ENCODE measurements at places on chromosomes 11 and 22.

- DNase-seq, result no peak
Observed at GRCh38 chr11:37519781-37520180, 921.7 kb upstream of the RAG2 start.

DNA sequence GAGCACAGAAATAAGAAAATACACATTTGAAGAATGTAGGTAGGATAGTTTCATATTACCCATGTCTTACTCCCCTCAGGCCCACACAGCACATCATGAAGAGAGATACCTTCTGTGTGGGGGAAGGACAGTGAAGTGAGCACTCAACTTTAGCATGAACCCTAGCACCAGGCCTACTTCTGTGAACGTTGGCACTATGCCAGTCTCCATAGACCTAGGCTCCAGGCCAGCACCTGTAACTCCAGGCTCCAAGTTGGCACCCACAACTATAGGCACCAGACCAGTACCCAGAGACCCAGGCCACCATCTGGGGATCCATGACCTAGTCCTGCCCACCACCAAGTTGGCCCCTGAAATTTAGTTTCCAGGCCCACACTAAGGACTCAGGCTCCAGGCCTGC, 410.9 kb downstream of the INSC start:
- no peak for DNase-seq

DNA sequence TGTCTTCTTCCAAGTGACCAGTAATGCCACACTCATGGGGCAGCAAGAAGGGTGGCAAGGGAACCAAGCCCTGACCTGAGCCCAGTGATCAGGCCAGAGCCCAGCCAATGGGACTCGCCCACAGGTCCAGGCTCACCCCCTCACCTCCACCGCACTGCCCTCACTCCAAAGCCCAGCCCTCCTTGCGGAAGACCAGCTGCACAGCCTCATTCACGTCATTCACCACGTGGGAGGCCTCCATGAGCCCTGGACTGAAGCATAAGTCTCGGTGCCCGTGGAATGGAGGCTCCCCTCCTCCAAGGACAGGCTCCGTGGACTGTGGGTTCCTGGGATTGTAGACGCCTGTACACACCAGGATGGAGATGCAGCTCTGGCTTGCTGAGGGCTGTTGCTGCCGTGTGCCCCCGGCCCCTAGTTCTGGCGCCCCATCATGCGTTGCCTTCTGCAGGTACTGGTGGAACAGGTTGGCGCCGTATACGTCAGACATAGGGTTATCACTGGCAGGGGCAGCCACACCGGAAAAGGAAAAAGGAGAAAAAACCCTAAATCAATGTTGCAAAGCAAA, 16.8 kb upstream of the TMEM121B start:
- DNase-seq, result no peak

DNA sequence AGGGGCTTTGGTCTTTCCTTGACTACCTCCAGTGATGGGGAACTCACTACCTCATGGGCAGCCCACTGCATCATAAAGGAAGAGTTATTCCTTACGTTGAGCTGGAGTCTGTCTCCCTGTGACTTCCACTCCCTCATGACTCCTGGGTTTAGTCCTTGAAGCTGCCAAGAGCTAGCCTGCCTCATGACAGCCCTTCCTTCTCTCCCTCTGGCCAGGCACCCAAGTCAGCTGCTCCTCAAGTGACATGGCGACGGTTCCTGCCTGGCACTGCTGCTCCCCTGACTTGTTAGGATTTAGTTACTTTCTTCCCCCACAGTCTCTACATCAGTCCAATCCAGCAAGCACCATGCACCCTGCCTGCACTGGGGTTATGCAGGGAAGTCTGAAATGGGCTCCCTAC, 196.1 kb upstream of the TBCEL start:
- no peak for DNase-seq

DNA sequence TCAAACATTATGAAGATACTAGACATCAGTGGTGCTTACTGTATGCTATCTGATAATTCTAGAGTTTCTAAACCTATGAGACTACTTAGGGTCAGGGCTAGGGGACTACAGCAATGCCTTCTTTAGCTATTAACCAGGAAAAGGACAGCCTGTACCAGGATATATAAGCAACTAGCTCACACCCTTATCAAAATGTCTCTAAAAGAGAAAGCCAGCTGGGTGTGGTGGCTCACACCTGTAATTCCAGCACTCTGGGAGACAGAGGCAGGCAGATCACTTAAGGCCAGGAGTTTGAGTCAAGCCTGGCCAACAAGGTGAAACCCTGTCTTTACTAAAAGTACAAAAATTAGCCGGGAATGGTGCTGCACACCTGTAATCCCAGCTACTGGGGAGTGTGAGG, 55.8 kb downstream of the RAB6A start:
- DNase-seq, result no peak

- DNase-seq, result no peak
Observed at GRCh38 chr11:76835928-76836612, 24.6 kb upstream of the ACER3 start.

- DNase-seq, result no peak
Observed at GRCh38 chr11:27896096-27896495, 195.8 kb upstream of the BDNF start.

GRCh38 chr11:108703916-108704315, 39.0 kb downstream of the DDX10 start:
- no peak for DNase-seq

DNA sequence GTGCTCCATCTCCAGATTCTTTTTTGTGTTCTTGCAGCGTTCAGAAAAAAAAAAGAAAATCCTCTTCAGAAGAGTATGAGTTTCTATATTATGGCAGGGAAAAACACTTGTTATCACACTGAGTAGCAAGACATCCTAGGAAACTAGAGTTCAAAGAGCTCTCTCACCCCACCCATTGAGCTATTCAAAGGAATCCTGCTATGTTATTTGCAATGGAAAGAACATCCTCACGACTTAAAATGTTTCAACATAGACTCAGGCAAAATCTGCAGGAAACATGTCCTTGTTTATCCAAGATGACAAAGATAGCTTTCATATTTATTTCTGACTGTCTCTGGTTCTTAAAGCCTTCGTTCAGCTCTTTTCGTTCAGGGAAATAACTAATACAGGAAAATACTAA, 331.6 kb upstream of the ANO5 start:
- DNase-seq, result no peak

DNA sequence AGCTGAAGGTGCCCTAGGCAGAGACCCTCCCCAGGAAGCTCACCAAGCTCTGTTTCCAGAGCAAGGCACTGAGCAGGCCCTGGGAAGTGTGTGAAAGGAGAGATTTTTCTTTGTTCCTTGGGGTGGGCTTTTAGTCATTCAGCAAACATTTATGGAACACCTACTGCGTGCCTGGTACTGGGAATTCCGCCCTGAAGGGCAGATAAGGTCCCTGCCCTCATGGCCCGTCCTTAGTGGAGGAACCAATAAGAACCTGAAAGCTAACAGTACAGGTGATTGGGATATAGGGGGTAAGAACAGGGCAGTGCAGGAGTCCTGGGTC, 3.9 kb downstream of the TMEM134 start:
- no peak for DNase-seq

GRCh38 chr11:78221396-78222315, 32.9 kb downstream of the USP35 start:
- no peak for DNase-seq

DNA sequence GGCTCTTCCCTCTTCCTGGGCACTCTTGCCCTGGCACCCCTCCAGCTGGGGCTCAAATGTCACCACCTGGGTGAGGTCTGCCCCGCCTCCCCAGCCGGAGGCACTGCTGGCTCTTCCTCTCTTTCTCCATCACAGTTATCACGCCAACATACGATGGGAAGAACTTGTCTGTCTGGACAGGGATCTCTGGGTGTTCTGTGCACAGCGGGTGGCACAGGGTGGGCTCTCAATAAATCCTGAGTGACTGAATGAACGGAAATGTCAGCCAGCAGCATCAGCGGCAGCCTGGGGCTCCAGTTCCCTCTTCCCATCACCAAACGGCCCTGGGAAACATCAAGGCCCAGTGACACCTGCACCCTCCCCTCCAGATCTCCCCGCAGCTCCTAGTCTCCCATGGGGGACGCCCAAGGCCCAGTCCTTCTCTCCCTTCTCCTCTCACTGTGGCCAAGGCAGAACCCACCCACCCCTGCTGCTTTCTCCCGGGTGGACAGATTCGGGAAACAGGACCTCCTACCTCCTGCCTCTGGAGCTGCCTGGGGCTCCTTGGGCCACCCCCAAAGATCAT, 440 bp upstream of the SLC25A45 start:
- no peak for DNase-seq

Measured in HAP-1 (cell line).